Endothelial cell (in vitro differentiated cells): ENCODE measurements at places on chromosomes 3 and 15. TPM values are rescaled to one million over a fixed set of nuclear protein-coding genes. Genes with fewer than 3 reads are reported as not detected.
A peak's percentile ranks its signal among the peaks of the same experiment; 100 is the strongest.

GRCh38 chr15:93020976-93021772 is 67.8 kb downstream of the RGMA start:
- H3K4me1 ChIP-seq = peaks cover 22% of the 10 kb centered on the region
- H3K4me3 ChIP-seq = no peak overlapping the region
- peaks cover 73% of the 10 kb centered on the region for H3K36me3 ChIP-seq
- H3K27me3 ChIP-seq = peaks cover 4% of the 10 kb centered on the region
- H3K27ac ChIP-seq = no peak overlapping the region
- no peak for DNase-seq

DNA sequence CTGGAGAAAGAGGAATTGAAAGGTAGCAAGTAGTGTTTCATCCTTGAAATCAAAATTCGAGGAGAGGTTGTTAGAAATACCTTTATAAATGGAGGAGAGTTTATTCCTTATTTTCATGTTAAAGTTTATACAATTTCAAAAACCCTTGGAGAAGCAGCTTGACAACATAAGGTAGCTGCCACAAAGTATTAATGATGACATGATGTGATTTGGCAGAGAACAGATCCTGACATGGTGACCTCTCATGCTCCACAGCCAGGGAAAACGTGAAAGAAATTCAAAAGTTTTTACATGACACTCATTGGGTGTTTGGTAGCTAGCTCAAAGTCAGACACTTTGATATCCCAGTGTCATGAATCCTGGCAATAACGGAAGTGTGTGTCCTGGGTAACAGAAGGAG is 320.8 kb downstream of the GBE1 start:
- H3K36me3 ChIP-seq = no peaks in the 10 kb centered on the region
- H3K27ac ChIP-seq = no peak overlapping the region
- H3K4me3 ChIP-seq = no peak overlapping the region

- H3K4me1 ChIP-seq = peaks cover 15% of the 10 kb centered on the region
- no peak overlapping the region for H3K4me3 ChIP-seq
- no peak for DNase-seq
- H3K27ac ChIP-seq = no peak overlapping the region
These were observed 94.3 kb upstream of the MB21D2 start for GRCh38 chr3:193011958-193012357.

- DNase-seq = no peak
- no peaks in the 10 kb centered on the region for H3K36me3 ChIP-seq
- H3K4me1 ChIP-seq = peaks cover 19% of the 10 kb centered on the region
- H3K27me3 ChIP-seq = peaks cover 2% of the 10 kb centered on the region
- H3K27ac ChIP-seq = no peak overlapping the region
These were observed 40.2 kb downstream of the LRRK1 start for GRCh38 chr15:100959066-100960050.

DNA sequence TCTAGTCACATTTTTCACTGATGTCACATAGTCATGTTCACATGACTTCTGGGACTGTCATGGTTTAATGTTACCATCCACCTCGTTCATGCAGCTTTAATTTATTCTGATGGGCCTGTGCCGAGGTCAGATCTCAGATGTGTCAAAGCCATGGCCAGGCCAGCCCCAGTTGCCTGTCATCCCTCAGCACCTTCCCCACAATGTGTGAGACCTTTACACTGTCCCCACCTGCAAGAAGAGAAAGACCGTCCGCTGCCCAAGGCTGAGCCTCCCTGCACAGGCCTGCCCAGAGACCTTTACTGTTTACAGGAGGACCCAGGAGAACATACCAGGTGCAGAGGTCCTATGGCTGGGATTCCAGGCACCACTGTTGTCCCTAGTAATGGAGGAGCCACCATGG is 12.8 kb upstream of the KLF15 start:
- H3K27me3 ChIP-seq = peaks cover 13% of the 10 kb centered on the region
- H3K4me3 ChIP-seq = no peak overlapping the region
- no peaks in the 10 kb centered on the region for H3K36me3 ChIP-seq
- no peak overlapping the region for H3K27ac ChIP-seq
- no peak for DNase-seq

- no peaks in the 10 kb centered on the region for H3K4me1 ChIP-seq
- no peak overlapping the region for H3K27ac ChIP-seq
- no peak for DNase-seq
These were observed 353.7 kb downstream of the CNTN6 start for GRCh38 chr3:1446531-1446930.

DNA sequence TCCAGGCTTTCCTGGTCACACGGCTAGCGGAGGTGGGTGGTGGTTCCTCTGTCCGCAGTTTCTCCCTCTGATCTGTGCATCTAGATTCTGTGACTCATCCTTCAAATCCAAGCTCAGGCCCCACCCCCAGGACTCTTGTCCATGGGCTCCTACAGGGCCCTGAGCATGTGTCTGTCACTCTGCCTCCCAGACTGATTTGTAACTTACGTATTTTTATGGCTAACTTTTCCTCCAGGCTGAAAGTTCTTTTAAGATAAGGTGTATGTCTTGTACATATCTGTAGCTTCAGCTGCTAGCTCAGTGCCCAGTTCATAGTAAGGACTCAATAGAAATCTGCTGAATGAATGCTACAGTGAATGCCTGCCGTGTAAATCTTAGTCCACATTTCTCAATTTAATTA is 8.0 kb downstream of the ESYT3 start:
- peaks cover 8% of the 10 kb centered on the region for H3K4me1 ChIP-seq
- no peak overlapping the region for H3K4me3 ChIP-seq
- no peaks in the 10 kb centered on the region for H3K36me3 ChIP-seq
- no peak overlapping the region for H3K27ac ChIP-seq
- peaks cover 14% of the 10 kb centered on the region for H3K27me3 ChIP-seq

Gene SOX14
- 19.7 TPM for total RNA-seq

- H3K36me3 ChIP-seq = no peaks in the 10 kb centered on the region
- no peak overlapping the region for H3K4me3 ChIP-seq
- no peaks in the 10 kb centered on the region for H3K27me3 ChIP-seq
- H3K27ac ChIP-seq = no peak overlapping the region
These were observed 356.6 kb downstream of the VGLL3 start for GRCh38 chr3:86634361-86634760.

DNA sequence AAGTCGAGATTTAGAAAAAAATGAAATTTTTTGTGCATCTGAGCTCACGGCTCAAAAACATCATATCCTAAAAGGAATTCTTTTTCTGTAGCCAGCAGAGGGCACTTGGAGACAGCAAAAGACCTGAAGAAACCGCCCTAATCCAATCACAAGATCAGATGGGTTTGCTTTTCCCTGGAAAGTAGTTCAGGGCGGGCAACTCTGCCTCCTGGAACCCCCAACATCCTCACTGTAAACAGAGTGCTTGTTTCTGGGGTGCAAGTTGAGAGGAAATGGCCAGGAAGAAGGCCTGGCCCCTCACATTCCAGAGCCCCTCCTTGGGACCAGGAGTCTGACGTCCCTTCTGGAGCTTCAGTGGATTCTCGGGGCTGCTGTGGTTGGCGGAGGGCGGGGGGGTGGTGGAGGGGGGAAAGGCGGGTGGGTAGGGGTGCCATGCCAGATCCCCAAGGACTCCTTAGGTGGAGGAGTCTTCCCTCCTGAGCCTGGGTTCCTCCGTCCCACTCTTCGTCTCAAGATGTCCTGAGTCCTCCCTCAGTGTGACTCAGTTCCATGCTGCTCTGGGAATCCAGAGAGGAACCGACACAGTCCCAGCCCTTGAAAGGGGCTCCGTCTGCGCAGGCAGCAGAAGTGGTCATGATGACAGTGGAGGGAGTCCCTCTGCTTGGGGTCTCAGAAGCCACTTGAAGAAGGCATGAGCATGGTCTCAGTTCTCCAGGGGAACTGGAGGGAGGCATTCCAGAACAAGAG is 35.9 kb downstream of the CCK start:
- H3K36me3 ChIP-seq = peaks cover 4% of the 10 kb centered on the region
- H3K4me3 ChIP-seq = no peak overlapping the region
- peaks cover 3% of the 10 kb centered on the region for H3K27me3 ChIP-seq
- peaks cover 8% of the 10 kb centered on the region for H3K4me1 ChIP-seq

Gene MORC1
- total RNA-seq = 0.10 TPM

DNA sequence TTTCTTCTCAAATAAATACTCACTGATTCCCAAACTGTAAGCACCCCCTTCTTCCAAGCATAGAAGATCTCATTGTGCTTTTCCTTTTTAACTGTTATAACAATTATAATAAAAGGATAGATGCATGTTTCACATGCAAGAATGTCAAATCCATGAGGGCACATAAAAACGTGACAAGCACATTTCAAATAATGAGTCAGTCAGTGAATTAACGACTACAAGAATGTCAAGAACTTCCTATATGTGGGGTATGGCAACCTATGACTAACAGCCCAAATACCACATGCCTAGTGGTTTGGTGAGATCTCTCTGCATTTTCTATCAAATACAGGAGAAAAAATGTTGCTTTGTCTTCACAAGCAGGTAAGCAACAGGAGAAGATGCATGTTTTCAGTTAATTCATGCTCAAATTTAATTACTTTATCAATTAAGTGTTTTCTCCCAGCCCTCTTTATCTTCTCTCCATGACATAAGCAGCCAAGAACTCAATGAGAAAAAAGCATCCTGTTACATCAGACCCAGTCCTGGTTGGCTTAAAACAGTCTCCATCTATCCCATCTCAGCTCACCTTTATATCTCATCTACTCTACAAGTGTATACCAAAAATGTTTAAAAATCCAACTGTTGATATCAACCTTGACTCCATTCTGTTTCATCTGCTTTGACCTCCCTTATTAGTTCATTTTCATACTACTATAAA is 181.5 kb upstream of the LMCD1 start:
- H3K27me3 ChIP-seq = no peaks in the 10 kb centered on the region
- DNase-seq = no peak
- no peaks in the 10 kb centered on the region for H3K36me3 ChIP-seq
- no peak overlapping the region for H3K4me3 ChIP-seq

GRCh38 chr15:25716414-25717126 is 146.6 kb downstream of the ATP10A start:
- no peak overlapping the region for H3K4me3 ChIP-seq
- H3K4me1 ChIP-seq = no peaks in the 10 kb centered on the region
- peaks cover 2% of the 10 kb centered on the region for H3K27me3 ChIP-seq
- H3K36me3 ChIP-seq = no peaks in the 10 kb centered on the region
- no peak overlapping the region for H3K27ac ChIP-seq

DNA sequence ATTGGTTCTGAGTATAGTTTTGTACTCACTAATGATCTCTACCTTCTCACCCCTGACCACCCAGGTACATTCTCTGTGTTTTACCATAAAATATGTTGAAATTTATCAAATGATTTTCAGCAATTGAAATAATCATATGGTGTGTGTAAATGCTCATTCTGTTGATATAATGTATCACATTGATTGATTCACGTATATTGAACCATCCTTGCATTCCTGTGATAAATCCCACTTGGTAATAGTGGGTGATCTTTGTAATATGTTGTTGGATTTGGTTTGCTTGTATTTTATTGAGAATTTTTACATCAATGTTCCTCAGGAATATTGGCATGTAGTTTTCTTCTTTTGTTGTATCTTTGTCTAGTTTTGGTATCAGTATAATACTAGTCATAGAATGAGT is 1497.6 kb downstream of the OTOL1 start:
- H3K4me1 ChIP-seq = no peaks in the 10 kb centered on the region
- H3K27ac ChIP-seq = no peak overlapping the region
- H3K4me3 ChIP-seq = no peak overlapping the region
- H3K36me3 ChIP-seq = no peaks in the 10 kb centered on the region
- H3K27me3 ChIP-seq = no peaks in the 10 kb centered on the region

GRCh38 chr3:31442755-31443154 is 90.0 kb upstream of the STT3B start:
- no peak for DNase-seq
- H3K4me1 ChIP-seq = peaks cover 16% of the 10 kb centered on the region
- H3K4me3 ChIP-seq = no peak overlapping the region
- H3K27ac ChIP-seq = no peak overlapping the region
- H3K27me3 ChIP-seq = no peaks in the 10 kb centered on the region

Gene SLC2A2
- not detected for total RNA-seq

- H3K4me1 ChIP-seq = peaks cover 24% of the 10 kb centered on the region
- peak; percentile 54 for DNase-seq
- peak overlapping the region; percentile 89 for H3K4me3 ChIP-seq
- H3K27me3 ChIP-seq = peaks cover 6% of the 10 kb centered on the region
- peak overlapping the region; percentile 92 for H3K27ac ChIP-seq
These were observed 781 bp upstream of the DAG1 start for GRCh38 chr3:49469037-49469935.
